ENCODE measurements at places on chromosomes 6 and 20.

DNA sequence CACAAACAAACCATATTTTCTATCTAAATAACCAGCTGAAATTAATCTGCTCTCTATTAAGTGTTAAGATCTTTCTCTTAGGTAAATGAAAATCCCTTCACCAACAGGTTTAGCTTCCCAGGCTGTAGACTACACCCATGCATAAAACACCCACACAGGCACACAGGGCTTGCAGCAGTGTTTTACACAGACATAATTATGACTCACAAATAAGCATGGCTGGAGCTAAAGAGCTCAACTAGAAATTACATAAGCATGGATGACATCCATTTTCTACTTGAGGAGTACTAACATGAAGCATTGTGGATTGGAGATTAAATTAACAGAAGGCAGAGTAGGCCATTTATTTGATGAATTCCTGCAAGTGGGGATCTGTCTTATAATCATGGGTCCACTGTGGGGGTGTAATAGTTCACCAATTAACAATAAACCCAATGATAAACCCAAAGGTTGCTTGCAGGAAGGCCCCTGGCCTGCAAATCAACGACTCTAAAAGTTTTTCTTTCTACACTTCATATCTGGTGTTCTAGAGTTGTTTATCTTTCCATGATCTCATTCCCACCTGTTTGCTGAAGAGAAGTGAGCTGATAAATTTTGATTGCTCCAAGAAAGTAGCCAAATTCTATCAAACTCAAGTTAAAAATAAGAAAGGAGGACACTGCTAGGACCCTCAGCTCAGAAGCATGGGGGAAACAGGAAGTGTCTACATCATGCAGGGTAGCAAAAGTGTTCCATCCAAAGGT, 33.8 kb upstream of the E2F3 start:
- DNase-seq = no peak

DNA sequence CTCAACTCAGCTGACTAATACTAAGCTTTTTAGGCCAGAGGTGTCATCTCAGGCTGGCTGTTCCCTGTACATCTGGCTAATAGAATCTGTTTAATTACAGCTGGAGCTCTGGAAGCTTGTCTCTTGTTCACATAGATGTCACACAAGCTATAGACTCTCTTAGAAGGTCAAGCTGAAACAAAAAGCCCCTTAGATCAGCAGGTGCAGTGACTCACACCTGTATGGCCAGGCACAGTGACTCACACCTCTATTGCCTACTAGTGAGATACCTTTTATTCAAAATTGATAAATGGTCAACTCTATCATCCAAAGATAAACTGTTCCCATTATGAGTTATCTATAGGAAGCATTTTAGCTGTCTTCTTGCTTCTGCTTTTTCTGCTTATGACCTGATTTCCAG, 29.9 kb upstream of the MTHFD1L start:
- no peak for DNase-seq

- no peak for DNase-seq
Observed at GRCh38 chr6:68776354-68776753, 141.3 kb downstream of the ADGRB3 start.

DNA sequence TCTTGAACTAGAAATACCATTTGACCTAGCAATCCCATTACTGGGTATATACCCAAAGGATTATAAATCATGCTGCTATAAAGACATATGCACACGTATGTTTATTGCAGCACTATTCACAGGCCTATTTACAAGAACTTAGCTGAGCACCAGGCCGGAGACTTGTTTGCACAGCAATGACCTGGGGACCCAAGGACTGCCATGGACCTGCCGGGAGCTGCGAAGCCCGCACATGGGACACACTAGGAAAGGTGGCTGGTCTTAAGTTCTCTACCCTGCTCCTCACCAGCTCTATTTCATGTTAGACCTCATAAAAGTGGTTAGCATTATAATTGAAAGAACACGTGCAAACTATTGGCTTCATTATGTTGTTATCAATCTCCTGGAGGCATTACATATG, 70.4 kb upstream of the CST7 start:
- no peak for DNase-seq

DNA sequence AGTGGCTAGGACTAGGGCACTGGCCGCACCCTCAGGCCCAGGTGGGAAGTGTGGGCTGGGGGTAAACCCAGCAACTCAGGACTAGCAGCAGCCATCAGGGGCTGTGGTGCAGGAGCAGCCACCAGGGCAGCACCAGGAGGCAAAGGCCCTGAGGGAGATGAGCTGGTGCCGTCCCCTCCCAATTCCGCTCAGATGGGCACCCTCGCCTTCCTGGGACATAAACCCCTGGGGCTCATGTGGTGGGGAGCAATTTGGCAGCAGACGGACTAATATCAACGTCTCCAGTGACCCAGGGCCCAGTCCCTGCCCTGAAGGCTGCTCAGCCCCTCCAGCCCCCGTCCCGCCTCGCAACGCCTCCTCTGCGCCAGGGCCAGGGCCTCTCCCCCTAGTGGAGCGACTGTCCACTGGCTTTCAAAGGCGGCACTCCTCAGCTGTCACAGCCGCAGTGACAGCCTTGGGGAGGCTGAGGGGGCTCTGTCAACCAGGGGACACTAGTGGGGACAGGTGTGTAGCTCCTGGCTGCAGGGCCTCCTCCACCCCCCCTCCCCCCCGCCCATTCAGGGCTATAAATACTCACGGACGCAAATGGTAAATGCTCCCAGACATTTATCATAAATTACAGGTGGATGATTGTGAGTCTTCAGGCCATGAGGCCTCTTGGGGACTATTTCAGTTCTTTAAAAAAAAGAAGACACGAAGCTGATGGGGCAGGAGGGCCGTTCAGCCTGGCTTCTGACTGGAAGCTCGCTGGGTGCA, 349.9 kb downstream of the ZFAND3 start:
- DNase-seq = no peak

DNA sequence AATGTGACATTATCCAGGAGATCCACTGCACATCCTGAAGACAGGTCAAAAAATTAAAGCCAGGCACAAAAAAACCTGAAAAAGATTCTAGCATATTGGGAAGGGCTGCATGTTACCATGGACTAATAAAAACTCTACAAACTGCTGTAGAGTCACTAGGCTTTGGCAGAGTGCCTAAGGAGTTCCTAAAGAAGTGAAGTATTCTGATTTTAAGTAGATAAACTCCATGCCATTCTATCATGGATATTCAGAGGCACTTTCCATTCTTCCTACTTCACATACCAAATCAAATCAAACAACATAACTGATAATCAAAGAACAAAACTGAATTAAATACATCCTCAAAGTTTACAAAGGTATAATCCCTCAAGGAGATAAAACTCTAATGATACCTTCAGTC, 3.0 kb upstream of the MBOAT1 start:
- no peak for DNase-seq

DNA sequence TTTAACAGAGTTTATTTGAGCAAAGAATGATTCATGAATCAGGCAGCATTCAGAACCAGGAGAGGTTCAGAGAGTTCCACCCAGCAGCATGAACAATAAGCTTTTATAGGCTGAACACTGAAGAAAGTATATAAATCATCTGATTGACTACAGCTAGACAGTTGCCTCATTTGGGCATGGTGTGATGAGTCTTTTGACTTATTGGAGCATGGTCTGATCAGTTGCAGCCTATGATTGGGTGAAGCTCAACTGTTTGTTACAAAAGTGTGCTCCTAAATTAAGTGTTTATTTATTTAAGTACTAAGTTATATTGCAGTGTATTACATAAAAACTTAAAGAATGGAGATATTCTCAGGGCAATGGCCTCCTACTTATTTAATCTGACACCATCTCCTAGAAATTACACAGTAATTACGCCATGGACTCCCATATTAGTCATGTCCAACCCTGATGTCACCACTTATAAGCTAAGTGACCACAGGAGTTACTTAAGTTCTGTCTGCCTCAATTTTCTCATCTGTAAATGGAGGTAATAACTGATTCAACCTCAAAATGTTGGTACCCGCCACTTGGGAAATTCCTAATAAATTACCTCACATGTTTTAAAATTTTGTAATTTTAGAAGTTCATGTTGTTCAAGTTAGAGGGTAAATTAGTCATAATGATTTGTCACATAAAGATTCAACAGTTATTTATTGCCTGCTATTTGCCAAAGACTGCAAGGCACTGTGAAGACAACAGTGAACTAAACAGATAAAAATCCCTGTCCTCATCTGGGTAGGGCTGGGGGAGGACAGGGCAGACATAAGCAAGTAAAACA, 15.2 kb upstream of the ROS1 start:
- DNase-seq = no peak

DNA sequence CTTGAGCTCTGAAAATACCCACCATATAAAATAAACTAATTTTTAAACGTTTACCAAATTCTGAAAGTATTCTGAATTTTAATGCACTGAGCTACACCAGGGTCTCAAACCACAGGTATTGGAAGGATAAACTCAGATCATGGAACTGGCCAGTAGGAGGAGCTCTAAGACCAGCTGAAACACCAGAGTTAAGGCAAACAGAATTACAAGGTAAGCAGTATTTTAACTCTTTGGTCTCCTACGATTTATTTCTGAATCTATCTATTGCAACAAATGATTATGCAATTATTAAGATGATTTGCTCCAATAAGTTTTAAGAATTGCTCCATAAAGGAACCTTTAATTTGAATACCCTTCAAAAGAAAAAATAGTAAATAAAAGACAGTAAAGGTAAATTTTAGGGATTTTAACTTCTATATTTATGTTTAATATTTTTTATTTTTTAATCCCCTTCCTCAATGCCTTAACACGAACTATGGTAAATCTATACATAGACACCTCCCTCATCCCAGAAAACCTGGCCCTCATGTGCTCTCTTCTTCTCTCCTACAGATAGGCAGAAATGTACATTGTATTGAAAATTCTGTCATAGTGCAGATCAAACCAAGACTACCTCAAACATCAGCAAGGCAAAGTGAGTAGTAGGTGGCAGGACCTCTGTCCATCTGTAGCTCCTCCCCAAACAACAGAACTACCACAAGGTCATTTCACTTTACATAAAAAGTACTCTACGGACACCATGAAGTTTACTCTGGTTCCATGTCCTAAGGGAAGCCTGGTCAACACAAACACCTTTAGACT, 58.4 kb downstream of the SMLR1 start:
- DNase-seq = peak; percentile 5

DNA sequence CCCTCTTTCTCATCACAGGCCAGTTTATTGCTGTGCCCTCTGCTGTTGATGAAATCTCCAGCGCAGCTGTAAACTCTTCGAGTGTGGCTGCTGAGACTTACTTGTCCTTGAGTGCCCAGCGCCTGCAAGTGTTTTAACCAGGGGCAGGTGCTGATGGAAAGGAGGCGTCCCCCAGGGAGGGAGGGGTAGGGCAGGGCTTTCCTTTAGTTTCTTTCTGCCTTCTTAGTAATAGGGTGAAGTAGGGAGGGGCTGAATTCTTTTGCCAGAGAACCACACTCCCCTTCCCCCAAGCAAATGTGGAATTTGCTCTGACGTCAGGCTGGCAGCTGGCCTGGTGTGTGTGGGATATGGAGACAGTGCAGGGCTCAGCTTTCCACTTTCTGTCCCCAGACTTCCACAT, 61.2 kb downstream of the IGF2R start:
- no peak for DNase-seq

GRCh38 chr6:116389357-116389756, 18.6 kb downstream of the DSE start:
- no peak for DNase-seq

GRCh38 chr6:156686995-156687788, 90.0 kb upstream of the ARID1B start:
- peak; percentile 68 for DNase-seq

GRCh38 chr6:28254121-28254519, 2.1 kb upstream of the ZKSCAN4 start:
- DNase-seq = no peak

DNA sequence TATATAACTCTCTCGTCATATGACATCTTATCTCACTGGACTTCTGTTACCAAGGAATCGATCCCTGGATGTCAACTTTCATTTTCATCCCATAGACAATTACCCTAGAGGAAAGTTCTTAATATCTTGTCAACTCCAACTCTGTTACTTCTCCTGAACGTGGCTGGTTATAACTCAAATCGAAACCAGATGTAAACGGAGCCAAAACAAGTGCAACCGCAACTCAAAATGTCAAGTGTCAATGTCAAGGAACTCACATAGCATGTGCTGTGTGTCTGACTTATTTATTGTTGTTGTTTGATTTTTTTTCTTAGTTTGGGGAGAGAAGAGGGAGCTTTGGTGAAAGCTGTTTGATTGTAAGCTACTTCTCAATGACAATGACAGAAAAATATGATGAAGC, 108.6 kb downstream of the VIP start:
- DNase-seq = no peak

- DNase-seq = no peak
Observed at GRCh38 chr6:56241124-56241802, 6.1 kb downstream of the COL21A1 start.

- DNase-seq = no peak
Observed at GRCh38 chr20:51211191-51211590, 188.3 kb upstream of the KCNG1 start.

- peak; percentile 61 for DNase-seq
Observed at GRCh38 chr20:57389695-57390603, 1.2 kb upstream of the RBM38 start.

DNA sequence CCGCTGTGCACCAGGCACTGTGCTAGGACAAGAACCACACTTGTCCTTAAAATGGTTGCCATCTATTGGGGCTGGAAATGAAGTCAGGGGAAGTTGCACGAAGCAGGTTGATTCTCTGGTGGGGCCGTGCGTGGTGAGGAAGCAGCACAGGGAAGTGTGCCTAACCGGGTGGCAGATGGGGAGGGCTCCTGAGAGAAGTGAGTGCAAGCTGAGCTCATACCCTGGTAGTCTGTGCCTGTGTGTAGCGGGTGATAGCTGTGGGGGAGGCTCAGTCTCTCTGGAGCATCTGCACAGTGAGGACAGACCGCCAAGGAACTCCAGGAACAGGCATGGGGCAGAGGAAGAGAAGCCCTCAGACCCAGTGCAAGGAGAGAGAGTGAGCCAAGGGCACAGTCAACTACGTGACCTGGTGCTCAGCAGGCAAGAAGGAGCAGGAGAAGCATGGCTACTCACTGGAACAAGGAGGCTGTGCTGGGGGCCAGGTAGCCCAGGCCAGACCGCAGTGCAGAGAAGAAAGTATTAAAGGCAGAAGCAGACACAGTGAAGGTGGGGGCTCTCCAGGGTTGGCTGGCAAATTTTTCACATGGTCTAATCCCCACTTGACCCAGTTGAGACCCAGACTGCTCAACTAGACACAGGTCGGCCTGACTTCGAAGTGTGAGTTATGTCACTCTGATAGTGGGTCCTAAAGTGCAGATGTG, 155.0 kb downstream of the CDH26 start:
- DNase-seq = no peak

GRCh38 chr6:154732538-154733182, 556 bp upstream of the SCAF8 start:
- no peak for DNase-seq

DNA sequence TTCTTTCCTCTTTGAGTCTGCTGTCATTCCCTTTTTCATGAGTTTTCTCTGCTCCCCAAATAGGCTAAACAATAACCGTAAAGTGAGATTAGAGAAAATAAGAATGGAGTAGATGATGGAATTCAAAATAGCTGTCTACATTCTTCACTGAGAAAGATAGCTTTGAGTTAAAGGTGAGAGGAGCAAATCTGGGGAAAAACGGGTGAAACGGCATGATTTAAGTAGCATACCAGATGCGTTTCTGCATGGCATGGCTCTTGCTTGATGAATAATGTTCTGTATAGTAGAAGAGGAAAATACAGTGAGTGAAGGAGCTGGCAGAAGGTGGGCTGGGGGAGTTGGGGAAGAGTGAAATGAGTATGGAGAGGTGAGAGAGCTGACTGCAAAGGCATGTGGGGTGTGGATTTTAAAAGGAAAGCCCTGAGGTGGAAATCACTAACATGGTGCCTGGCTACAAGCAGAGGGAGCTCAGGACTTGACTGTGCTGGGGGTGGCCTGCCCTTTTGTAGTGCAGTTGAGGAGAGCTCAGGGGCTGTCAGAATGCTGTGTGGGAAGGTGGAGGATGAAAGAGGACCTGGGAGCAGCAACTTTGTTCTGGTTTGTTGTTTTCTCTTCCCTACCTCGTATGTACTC, 8.8 kb downstream of the BICRAL start:
- no peak for DNase-seq

All from stimulated activated CD8-positive, alpha-beta memory T cell treated with anti-CD3 and anti-CD28 coated beads, Interleukin-15, amount 100 ng/mL, for 48 hours (primary cell).